Neural crest cell (in vitro differentiated cells): ENCODE measurements at places on chromosomes 13 and 19.

DNA sequence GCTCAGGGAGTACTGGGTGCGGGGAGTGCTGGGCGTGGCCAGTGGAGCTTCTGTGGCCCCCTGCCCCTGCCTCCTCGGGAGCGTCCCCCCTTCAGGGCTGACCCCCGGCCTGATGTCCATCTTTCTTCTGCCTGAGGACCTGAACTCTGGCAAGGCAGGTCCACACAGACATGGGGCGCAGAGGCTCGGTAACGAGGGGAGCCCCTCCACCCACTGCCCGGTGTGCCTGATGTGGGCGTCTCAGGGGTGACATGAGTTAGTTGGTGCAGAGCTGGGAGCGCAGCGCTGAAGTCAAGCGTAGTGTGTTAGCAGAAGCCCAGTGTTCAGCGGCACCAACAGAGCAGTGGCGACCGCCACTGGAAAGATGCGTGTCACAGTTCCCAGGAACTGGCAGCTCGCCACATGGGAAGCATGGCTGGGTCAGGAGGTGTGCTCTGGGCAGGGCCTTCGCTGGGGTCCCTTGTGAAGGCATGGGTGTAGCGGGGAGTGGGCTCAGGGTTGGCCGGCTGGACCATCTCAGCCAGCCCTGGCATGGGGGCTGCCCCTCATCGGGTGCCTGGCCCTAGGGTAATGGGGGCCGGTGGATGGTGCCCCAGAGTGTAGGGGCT, 11.5 kb downstream of the THOP1 start:
- no peak for DNase-seq

DNA sequence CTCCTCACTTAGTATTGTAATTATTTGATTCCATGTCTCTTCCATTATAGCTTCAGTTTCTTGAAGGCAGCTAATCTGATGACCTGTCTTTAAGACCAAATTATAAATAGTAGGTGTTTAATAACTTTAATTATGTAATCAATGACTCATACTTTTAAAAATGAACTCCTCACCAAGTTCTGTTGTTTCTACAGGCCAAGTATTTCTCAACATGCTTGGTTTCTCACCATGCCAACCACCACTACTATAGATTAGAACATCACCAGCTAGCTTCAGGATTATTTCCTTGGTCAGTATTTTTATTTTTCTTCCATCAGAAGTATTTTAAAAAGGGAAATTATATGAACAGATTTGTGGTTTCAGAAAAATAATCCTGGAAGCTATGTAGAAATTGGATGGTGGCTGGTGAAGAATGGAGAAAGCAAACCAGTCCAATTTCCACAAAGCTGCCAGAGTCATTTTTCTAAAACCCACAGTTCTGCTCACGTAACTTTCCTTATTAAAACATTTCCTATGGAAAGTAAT, 237.7 kb upstream of the DACH1 start:
- no peak for DNase-seq

DNA sequence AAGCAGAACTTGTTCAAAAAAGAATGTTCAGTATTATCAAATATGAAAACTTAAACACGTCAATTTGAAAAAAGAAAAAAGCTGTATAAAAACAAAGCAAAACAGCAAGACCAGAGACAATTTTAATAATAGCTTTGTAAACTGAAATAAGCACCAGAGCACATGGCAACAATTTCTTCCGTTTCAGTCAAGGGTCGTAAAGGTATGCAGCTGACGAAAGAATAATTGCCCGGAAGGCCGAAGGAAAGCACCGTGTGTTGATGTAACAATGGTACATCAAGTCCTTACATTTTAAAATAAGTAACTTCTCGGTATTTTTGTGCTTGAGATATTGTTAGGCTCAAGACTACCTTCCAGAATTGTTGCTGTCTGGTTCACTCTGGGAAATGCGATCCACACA, 1.7 kb downstream of the PROSER1 start:
- no peak for DNase-seq

- no peak for DNase-seq
These were observed 4.1 kb downstream of the POP4 start for GRCh38 chr19:29610213-29610573.

DNA sequence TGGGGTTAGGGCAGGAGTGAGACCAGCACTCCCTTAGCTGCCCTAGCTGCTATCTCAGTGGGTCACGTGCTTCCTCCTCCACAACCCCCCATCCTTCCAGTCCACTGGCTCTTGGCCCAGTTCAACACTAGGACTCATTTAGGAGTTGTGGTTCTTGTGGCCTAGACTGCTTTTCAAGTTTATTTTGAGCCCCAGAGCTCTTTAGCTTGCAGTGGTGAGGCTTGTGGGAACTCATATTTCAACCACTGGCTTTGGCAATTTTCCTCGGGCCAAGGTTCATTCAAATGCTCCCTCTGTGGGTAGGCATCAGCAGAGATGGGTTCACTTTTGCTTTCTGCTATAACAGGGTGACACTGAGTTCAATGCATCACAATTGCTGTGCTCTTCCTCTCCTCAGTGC, 436.2 kb upstream of the SLITRK5 start:
- no peak for DNase-seq

DNA sequence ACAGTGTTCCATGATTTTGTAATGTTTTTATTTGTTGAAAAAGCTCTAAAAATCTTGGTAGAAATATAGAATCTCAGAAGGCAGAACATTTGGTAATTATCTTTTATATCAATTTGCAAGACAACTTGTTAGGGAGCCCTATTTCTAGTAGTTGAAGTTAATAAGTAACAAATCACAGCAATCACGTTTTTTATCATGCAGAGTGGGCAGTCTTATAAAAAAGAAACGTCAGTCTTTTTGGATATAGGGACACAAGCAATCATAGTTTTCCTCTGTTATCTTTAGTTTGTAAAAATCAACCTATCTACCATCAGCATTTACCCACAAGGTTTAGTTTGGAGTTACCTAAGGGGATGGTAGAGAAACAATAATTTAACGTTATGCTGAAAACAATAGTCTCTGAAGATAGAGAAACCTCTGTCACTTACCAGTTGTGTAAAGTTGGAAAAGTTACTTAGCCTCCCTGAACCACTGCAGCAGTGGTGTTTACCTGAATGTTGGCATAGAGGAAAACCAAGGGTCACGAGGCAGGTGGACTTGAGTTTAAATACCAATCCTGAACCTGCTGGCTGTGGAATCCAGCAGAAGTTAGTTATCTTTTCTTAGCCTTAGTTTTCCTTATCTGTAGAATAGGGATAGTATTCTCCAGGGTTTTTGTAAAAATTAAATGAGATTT, 192.8 kb downstream of the GGACT start:
- no peak for DNase-seq

DNA sequence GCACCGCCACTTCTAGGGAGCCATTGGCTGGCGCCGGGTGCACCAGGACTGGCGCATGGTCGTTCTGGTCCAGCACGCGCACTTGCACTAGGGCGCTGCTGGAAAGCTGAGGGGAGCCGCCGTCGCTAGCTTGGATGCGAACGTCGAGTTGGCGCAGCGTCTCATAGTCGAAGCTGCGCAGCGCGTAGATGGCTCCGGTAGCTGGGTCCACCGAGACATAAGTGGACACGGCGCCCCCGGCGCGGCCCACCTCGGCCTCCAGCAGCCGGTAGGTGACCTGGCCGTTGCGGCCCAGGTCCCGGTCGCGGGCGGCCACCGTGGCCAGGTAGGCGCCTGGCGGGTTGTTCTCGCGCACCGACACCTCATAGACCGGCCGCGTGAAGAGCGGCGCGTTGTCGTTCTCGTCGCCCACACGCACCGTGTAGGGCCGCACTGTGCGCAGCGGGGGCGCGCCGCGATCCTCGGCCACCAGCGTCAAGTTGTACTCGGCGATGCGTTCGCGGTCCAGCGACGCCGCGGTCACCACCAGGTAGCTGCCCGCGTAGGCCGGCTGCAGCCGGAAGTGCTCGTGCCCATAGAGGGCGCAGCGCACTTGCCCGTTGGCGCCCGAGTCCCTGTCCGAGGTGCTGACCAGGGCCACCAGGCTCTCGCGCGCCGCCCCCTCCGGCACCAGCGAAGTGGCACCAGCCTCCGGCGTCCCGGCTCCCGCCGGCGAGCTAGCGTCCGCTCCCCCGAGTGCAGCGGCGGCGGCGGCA, 1.7 kb downstream of the PCDH8 start:
- DNase-seq: peak; percentile 86

- no peak for DNase-seq
These were observed 268.7 kb downstream of the NHLRC3 start for GRCh38 chr13:39306639-39307589.

DNA sequence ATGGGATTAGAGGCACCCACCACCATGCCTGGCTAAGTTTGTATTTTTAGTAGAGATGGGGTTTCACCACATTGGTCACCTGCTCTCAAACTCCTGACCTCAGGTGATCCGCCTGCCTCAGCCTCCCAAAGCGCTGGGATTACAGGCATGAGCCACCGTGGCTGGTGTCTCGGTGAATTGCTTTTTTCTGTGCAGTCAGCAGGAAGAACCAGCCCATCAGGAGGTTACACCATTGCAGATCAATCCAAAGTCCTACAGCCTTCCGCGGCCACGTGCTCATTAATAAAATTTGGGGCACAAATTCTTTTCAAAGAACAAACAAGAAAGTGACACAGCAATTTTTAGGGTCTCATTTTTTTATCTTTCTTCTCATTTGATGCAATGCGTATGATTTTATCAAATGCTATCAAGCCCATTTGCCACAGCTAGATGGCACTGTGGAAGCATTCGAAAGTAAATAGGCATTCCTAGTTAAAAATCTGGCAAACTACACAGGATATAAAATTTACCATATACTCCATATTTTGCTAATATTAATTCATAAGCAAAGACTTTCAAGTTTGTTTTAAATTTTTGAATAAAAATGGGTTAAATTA, 54.4 kb upstream of the ZNF835 start:
- DNase-seq: no peak

GRCh38 chr13:99273128-99273527, 14.9 kb upstream of the GPR18 start:
- DNase-seq: no peak

DNA sequence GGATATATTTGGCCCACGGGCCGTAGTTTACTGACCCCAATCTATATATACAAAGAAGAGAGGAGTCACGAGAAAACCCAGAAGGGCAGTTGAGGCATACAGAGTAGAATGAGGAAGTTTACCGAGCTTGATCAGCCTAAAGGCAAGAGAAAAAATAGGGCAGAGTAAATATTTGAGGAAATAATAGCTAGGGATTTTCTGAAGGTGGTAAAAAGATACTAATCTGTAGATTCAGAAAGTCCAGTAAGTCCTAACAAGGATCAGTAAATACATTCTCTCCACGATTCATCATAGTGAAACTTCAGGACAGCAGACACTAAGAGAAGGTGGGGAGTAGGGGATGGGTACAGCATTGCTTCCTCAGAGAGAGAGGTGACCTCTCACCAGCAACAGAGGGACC, 248.1 kb downstream of the ATP8A2 start:
- no peak for DNase-seq
